Activated CD4-positive, alpha-beta memory T cell treated with anti-CD3 and anti-CD28 coated beads, Interleukin-2, amount 10 ng/mL, durations not matched to agents 7 days and 5 days (primary cell): ENCODE measurements at places on chromosomes 16 and 17. TPM values are rescaled to one million over a fixed set of nuclear protein-coding genes. Genes with fewer than 3 reads are reported as not detected.

DNA sequence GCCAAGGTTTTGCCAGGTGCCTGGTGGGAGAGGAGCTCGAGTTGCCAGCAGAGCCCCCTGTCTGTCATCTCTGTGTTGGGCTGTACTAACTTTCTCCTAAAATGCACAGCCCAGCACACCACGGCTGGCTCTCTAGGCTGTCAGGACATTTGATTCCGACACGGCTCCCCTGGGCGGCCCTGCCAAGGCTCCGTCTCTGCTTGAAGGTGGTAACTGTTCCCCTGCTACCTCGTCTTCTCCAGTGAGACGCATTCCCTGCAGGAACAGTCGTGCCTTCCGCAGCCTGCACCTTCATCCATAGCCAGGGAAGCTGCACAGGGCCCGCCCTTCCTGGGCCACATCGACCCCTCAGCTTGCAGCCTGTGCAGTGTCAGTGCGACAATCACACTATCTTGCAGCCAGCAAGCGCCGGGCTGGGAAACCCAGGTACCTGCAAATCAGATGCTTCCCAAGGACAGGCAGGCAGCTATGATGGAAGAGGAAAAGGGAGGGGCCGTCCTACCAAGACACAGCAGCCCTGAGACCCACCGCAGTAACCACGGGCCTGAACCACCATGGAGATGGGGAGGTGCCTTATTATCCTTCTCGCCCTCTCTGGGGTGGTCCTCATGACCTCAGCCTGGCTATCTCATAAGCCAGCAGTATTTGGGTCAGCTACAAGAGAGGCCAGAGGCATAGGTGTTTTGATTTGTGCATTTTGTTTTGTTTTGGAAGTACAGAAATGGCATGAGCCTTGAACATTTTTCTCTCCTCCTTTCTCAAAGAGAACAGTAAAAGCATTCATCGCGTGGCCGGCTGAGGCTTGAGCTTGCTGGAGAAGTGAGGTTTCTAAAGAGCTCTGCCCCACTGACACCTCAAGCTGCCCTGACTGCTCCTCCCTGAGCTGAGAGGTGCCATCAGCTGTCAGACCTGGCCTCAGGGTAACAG lies 361.7 kb upstream of the TNRC6C start:
- no peak overlapping the region for H3K4me3 ChIP-seq
- H3K4me1 ChIP-seq, result peaks cover 18% of the 10 kb centered on the region
- H3K36me3 ChIP-seq, result no peaks in the 10 kb centered on the region
- no peak for DNase-seq
- no peak overlapping the region for H3K27ac ChIP-seq

DNA sequence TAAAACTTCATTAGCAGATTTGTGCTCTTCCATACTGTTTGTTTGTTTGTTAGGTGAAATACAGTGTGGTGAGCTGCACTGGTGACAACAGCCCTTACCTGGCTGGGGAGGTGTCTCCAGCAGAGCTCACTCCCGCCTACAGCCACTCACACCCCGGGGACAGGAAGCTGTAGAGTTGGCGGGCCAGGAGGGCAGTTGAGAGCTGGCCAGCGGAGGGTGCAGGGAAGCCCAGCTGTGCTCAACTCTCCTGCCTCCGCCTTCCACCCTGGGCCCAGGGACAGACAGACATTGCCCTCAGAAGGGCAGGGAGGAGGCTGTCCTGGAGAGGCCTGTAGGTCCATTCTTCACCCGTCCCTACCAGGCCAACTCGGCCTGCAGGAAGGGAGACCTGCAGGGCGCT lies 48.6 kb upstream of the PVALEF start:
- H3K4me3 ChIP-seq, result no peak overlapping the region
- no peaks in the 10 kb centered on the region for H3K27me3 ChIP-seq
- H3K27ac ChIP-seq, result no peak overlapping the region

DNA sequence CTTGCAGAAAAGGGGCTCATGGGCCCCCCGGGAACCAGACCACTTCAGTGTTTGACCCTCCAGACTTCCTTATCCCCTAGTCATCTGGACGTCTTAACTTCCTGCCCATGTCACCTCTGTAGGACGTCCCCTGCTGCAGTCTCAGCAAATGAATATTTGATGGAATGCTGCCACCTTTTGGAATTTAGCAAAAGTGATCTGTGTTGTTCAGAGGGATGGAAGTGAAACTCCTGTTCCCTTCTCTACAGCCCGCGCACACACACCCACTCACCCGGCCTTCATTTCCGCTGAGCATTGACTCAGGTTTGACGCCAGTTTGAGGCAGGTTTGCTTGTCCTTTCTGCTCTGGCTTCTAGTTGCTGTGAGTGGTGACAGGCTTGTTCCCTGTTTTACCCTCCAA lies 507.2 kb upstream of the EEF2KMT start:
- H3K36me3 ChIP-seq, result no peaks in the 10 kb centered on the region
- no peak overlapping the region for H3K4me3 ChIP-seq
- H3K27me3 ChIP-seq, result no peaks in the 10 kb centered on the region
- no peaks in the 10 kb centered on the region for H3K4me1 ChIP-seq

GRCh38 chr16:24010440-24011089 lies 174.8 kb downstream of the PRKCB start:
- H3K27ac ChIP-seq, result no peak overlapping the region
- H3K4me1 ChIP-seq, result peaks cover 41% of the 10 kb centered on the region
- no peaks in the 10 kb centered on the region for H3K27me3 ChIP-seq
- peak; percentile 83 for DNase-seq
- no peak overlapping the region for H3K4me3 ChIP-seq

GRCh38 chr17:43479948-43480347 lies 3.8 kb upstream of the DHX8 start:
- H3K27me3 ChIP-seq, result no peaks in the 10 kb centered on the region
- peaks cover 15% of the 10 kb centered on the region for H3K4me1 ChIP-seq
- no peak overlapping the region for H3K27ac ChIP-seq
- DNase-seq, result no peak
- H3K36me3 ChIP-seq, result peaks cover 4% of the 10 kb centered on the region
- H3K4me3 ChIP-seq, result no peak overlapping the region

DNA sequence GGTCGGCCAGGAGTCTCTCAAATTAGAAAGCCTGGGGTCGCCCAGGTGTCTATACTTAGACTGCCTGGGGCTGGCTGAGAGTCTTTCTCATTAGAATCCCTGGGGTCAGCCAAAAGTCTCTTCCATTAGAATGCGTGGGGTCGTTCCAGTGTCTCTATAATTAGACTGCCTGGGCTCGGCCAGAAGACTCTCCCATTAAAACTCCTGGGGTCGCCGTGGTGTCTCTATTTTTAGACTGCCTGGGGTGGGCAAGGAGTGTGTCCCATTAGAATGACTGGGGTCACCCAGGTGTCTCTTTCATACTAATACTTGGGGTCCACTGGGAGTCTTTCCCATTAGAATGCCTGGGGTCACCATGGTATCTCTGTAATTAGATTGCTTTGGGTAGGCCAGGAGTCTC lies 2227.7 kb downstream of the TP53TG3F start:
- H3K4me3 ChIP-seq, result no peak overlapping the region
- H3K36me3 ChIP-seq, result no peaks in the 10 kb centered on the region
- H3K4me1 ChIP-seq, result no peaks in the 10 kb centered on the region
- H3K27ac ChIP-seq, result no peak overlapping the region
- H3K27me3 ChIP-seq, result no peaks in the 10 kb centered on the region

DNA sequence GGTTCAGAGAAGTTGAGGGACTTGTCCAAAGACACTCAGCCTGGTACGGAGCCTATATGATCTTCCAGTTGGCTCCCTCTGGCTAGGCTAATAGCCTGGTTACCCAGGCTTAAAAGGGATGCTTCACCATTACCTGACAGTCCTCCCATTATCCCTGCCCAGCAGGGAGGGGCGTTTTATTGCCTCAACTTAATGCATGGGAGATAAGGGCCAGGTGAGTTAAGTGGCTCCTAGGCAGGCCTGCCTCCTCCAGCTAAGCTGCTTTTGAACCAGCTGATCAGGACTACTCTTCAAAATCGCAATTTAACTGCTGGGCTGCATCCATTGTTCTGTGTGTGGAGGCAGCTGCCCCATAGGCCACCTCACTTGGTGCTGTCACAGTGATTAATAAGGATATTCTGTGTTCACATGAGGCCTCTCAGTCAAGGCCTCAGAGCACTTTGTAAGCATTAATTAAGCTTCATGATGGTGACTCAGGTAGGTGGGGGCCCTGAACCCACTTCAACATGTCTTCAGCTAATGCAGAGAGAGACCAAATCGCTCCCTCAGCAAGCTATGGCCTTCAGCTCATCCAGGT lies 27.9 kb downstream of the SMPD3 start:
- no peak overlapping the region for H3K4me3 ChIP-seq
- no peak for DNase-seq
- H3K27ac ChIP-seq, result no peak overlapping the region
- H3K27me3 ChIP-seq, result peaks cover 3% of the 10 kb centered on the region
- H3K4me1 ChIP-seq, result peaks cover 31% of the 10 kb centered on the region

- H3K27me3 ChIP-seq, result no peaks in the 10 kb centered on the region
- H3K27ac ChIP-seq, result no peak overlapping the region
- no peak for DNase-seq
- no peaks in the 10 kb centered on the region for H3K36me3 ChIP-seq
- peaks cover 20% of the 10 kb centered on the region for H3K4me1 ChIP-seq
These were observed 8.3 kb upstream of the LPCAT2 start for GRCh38 chr16:55500530-55501011.

GRCh38 chr17:13016881-13017654 lies 759 bp downstream of the ELAC2 start:
- peak overlapping the region; percentile 89 for H3K27ac ChIP-seq
- no peaks in the 10 kb centered on the region for H3K27me3 ChIP-seq
- H3K36me3 ChIP-seq, result peaks cover 46% of the 10 kb centered on the region
- H3K4me3 ChIP-seq, result peak overlapping the region; percentile 96
- DNase-seq, result no peak

GRCh38 chr16:49876716-49877129 lies 20.8 kb upstream of the ZNF423 start:
- H3K27me3 ChIP-seq, result peaks cover 28% of the 10 kb centered on the region
- no peaks in the 10 kb centered on the region for H3K4me1 ChIP-seq

- H3K4me3 ChIP-seq, result no peak overlapping the region
- H3K4me1 ChIP-seq, result peaks cover 12% of the 10 kb centered on the region
- DNase-seq, result no peak
- no peak overlapping the region for H3K27ac ChIP-seq
- H3K27me3 ChIP-seq, result peaks cover 2% of the 10 kb centered on the region
These were observed 246.7 kb upstream of the TBX2 start for GRCh38 chr17:61152898-61153297.

DNA sequence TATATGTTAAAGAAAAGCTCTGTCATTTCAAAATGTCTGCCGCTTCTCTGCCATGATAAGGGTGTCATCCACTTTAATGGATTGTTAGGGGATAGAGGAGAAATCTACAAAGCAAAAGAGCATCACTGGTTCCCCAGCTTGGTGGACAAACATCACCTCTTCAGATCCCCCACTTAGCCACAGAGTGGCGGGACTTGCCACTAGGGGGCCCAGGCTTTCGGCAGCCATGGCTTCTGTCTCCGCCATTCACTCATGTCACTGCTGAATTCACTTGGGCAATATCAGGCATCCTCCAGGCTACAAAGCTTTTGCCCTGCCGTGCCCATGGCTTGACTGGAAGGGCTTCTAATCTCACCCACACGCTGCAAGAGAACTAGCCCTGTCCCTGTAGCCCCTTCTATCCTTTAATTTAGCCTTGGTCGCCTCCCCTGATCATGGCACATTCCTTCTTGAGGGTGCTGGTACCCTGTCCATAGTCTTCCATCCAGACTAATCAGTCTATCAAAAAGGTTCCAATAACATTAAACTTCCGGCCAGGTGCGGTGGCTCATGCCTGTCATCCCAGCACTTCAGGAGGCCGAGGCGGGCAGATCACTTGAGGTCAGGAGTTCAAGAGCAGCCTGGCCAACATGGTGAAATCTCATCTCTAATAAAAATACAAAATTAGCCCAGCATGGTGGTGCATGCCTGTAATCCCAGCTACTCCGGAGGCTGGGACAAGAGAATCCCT lies 34.7 kb downstream of the SBK1 start:
- H3K27ac ChIP-seq, result no peak overlapping the region
- no peaks in the 10 kb centered on the region for H3K27me3 ChIP-seq
- H3K4me1 ChIP-seq, result peaks cover 5% of the 10 kb centered on the region

GRCh38 chr16:66931665-66932064 lies 2.5 kb downstream of the CIAO2B start:
- no peak overlapping the region for H3K27ac ChIP-seq
- H3K36me3 ChIP-seq, result peaks cover 32% of the 10 kb centered on the region
- H3K4me3 ChIP-seq, result no peak overlapping the region
- no peaks in the 10 kb centered on the region for H3K27me3 ChIP-seq
- H3K4me1 ChIP-seq, result peaks cover 56% of the 10 kb centered on the region

- H3K4me1 ChIP-seq, result peaks cover 50% of the 10 kb centered on the region
- no peaks in the 10 kb centered on the region for H3K36me3 ChIP-seq
- peak within 1 kb of the TSS; percentile 93 for H3K27ac ChIP-seq
- no peaks in the 10 kb centered on the region for H3K27me3 ChIP-seq
- DNase-seq, result no peak
These were observed at the start of gene NEURL4 for GRCh38 chr17:7328840-7329373. TSS of gene NEURL4 (minus strand) at chr17:7329335. CDS start at chr17:7329312, 23 bp downstream.

DNA sequence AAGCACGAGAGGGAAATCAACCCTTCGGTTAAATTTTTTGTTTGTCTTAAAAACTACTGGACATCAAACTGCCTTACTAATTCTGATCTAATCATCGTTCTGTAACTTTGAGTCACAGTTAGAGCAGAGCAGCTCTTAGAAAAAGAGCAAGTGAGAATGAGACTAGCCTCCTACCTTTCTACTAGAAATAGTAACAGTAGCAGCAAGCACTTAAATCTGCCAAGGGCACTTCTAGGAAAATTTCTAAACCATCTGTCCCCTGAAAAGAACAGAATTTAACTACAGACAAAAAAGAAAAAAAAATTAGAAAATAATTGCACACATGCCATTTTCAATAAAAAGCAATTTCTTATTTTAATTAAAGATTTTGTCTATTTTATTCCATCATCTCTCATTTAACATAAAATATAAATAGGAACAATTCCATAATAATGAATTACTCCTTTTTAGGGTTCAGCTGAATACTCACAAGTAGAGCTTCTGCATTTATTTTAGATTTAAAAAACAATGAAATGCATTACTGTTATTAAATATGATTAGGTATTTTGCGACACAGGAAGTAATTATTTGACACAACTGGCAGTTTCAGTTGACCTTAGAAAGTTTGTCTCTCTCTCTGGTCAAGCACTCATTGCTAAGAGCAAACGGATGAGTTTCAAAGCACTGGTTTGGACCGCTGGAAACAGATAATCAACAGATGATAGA lies 250.8 kb upstream of the SOX9 start:
- no peaks in the 10 kb centered on the region for H3K36me3 ChIP-seq
- H3K4me1 ChIP-seq, result no peaks in the 10 kb centered on the region
- DNase-seq, result no peak
- no peaks in the 10 kb centered on the region for H3K27me3 ChIP-seq
- H3K4me3 ChIP-seq, result no peak overlapping the region

GRCh38 chr16:52469775-52470174 lies 77.2 kb downstream of the TOX3 start:
- no peak for DNase-seq
- no peak overlapping the region for H3K4me3 ChIP-seq
- no peaks in the 10 kb centered on the region for H3K27me3 ChIP-seq
- H3K36me3 ChIP-seq, result no peaks in the 10 kb centered on the region

- peaks cover 74% of the 10 kb centered on the region for H3K36me3 ChIP-seq
- H3K27me3 ChIP-seq, result no peaks in the 10 kb centered on the region
- peak overlapping the region; percentile 54 for H3K27ac ChIP-seq
- no peak overlapping the region for H3K4me3 ChIP-seq
These were observed 16.4 kb downstream of the ITGAL start for GRCh38 chr16:30488764-30489605.

Gene PYCARD
- total RNA-seq, result 96.1 TPM

Gene ZSCAN10
- total RNA-seq, result not detected

Gene TEKT5
- total RNA-seq, result not detected

Gene NIP7
- 36.0 TPM for total RNA-seq
